Posterior vena cava (tissue), 2 donors: ENCODE measurements at places on chromosomes 12 and 14. TPM values are rescaled to one million over a fixed set of nuclear protein-coding genes. Genes with fewer than 3 reads are reported as not detected.
A peak's percentile ranks its signal among the peaks of the same experiment; 100 is the strongest.

- peak; percentile 82 for DNase-seq
Observed at GRCh38 chr14:64760146-64760755, 56.0 kb downstream of the PLEKHG3 start.

DNA sequence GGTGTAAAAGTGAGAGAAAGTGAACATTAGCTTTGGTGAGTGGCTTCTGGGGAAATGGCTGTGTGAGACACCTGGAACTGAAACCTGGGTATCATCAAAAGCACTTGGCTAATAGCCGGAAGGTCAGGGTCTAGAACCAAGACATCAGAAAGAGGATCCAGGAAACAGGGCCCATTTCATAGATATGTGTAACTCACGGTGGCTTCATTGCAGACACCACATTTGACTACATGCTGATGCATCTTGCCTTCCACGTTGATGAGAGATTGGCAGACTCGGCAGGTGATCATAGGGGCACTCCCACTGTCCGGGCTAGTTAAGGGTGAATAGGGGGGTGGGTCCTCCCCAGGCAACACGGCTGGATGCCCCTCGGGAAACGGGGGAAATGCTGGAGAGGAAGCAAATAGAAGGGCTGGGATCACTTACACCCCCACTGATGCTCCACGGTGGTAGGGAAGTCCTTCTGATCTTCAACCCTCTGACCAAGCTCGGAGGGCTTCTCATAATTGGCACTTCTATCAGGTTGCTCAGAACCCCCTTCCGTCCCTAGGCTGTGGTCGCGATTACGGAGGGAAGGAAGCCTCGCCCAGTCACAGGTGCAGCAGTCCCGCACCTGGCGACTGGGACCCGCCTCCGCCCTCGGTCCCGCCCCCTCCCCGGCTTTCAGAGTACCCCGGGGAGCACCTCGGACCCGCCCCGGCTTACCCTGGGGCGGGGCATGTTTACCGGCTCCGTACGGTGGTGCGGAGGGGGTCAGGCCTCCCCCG is 593 bp downstream of the PIP4P1 start:
- DNase-seq = no peak

DNA sequence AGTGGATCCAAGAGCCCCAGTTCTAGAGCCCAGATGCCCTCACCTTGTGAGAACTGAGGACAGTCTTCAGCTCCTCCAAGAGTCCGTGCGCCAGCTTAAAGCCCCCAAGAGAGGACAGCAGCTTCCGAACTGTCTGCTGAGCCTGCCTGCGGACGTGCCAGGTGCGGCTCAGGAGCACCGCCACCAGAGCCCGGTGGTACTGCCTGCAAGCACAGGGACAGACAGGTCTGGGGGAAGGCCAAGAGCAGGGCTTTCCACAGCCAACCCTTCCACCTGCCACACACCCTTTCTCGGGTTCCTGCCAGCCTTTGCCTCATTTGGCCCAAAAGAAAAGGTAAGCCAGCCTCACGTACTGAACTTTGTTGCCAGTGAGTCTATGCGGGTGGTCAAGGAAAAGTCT is 30.2 kb downstream of the GCN1 start:
- DNase-seq = no peak

GRCh38 chr14:41749429-41749828 is 142.8 kb downstream of the LRFN5 start:
- DNase-seq = no peak

- DNase-seq = no peak
Observed at GRCh38 chr12:126483145-126484068, 1418.2 kb downstream of the AACS start.

GRCh38 chr12:105359856-105360255 is 29.4 kb downstream of the C12orf75 start:
- no peak for DNase-seq

GRCh38 chr14:104230946-104231345 is 92.6 kb downstream of the KIF26A start:
- DNase-seq = peak; percentile 37

MYH6 gene
- 1.3 TPM for total RNA-seq

CALM1 gene
- 764 TPM for total RNA-seq

EFCAB11 gene
- 4.8 TPM for total RNA-seq

DNA sequence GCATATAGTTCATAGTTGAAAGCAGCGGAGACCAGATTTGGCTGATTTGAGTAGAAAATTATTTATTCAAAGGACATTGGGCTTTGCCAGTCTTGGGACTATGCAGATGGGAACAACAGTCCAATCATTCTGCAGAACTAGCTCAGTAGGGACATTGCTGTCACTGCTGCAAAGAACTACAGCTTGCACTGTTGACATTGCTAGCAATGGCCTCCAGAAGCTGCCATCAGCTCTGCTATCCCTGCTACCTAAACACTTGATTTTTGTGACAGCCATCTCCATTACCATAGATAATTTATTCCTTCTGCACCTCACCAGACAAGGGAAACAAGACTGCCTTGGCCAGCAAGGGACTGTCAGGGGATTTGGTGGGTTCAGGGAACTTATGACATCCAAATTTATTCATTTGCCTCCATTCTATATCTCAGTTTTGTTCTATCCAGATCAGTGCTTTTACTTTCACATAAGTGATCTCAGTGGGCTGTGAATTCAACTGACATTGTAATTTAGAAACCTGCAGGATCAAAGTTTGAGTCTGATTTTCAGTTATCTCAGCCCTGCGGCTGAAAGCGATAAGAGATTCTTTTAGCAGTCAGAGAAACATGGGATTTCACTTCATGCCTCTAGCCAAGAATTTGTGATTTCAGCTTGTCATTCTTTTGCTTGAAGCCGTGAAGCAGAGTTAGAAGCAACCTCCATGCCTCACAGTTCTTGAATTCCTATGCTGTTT is 136.7 kb upstream of the FBXO33 start:
- no peak for DNase-seq

- no peak for DNase-seq
Observed at GRCh38 chr12:57323416-57323815, 72.4 kb upstream of the STAC3 start.

FRMD6 gene
- total RNA-seq = 33.1 TPM

GRCh38 chr12:96427269-96427729 is 27.1 kb upstream of the CDK17 start:
- peak; percentile 88 for DNase-seq

- DNase-seq = no peak
Observed at GRCh38 chr14:57069702-57070101, 199.0 kb downstream of the EXOC5 start.

DNA sequence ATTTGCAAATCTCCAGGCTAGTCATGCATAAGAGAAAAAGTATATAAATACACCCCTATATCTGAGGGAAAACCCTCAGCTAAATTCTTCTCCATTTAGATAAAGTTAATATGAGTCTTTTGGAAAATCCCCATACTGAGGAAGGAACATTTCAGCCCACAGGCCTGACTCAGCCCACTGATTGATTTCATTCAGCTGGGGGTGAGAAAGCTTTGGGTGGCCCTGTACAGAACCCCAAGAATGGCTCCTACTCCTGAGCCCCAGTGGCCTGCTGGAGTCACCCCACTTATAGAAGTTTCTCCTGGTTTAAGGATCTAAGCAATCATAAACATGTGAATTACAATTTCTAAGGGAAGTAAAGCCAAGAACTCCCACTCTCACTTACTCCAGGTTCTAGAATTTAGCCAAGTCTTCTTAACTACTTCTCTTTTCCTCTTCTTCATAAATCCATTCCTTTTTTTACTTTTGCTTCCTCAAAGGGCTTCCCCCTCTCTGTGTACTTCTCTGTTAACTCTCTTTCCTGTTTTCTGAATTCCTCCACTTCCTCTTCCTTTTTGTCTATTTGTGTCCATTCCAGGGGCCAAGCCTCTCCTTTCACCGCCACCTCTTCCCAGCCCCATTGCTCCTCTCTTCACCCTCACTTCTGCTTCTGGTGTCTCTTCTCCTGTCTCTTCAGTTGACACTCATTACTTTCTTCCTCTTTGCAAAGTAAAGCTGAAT is 21.0 kb downstream of the RTN1 start:
- DNase-seq = no peak

NFATC4 gene
- 87.2 TPM for total RNA-seq

DNA sequence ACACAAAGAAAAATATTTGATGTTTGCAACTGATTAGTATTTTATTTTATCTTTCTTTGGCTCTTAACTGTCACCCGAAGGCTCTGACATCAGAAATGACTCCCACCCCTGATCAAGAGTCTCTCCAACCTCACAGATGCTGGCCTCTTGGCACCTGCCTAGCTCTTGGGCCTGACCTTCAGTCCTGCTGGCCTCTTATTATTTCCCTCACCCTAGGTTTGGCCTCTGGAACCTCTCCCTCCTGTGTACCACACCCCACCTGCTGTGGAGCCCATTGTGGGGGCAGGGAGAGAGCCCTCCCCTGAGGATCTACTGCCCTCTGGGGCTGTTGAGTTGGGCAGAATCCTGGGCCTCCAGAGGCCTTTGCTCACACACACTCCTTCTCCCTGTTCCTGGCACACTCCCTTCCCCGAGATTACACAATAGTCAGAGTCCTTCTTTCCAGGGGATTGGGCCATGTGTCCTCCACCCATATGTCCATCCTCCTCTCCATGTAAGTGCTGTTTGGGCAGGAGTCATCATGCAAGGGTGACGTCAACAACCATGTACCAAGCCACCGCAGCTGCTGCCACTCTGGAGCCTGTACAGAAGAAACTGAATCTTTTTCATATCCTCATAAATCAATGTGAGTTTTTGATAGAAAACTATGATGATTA is 124.3 kb downstream of the RASSF9 start:
- DNase-seq = peak; percentile 82

DNA sequence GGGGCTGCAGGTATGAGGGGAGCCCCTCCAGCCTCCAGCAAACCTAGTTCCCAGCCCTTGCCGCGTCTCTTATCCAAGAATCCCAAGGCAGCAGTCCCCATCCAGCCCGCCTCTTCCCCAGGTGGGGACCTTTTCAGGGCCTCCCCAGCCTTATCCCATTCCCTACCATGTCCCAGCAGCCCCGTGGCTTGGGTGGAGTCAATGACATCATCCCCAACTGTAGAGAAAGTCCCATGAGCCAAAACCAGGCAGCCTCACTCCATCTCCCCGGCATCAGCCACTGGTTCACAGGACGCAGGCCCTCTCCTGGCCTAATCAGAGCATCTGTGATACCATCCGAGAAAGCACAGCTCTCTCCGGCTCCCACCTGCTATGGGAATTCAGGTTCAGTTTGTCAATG is 131.0 kb downstream of the NCOR2 start:
- DNase-seq = no peak

CLEC14A gene
- 36.4 TPM for total RNA-seq

MTA1 gene
- total RNA-seq = 62.0 TPM

DNA sequence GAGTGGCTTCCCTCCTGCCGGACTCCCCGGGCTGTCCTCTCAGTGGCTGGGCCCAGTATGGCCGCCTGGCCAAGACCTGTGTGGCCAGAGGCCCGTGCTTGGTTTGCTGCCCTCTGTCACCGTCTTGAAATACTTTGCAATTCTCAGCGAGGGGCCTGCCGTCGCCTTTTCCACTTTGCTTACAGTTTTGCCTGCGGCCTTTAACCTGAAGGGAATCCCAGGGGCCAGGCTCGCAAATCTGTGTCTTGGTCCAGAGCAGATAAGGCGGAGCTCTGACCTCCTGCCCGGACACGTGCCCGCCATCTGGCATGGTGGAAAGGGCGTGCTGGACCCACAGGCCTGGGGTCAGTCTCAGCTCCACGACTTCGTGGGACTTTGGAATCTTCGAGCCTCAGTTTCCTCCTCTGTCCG is 10.9 kb upstream of the AMN start:
- peak; percentile 75 for DNase-seq

DNA sequence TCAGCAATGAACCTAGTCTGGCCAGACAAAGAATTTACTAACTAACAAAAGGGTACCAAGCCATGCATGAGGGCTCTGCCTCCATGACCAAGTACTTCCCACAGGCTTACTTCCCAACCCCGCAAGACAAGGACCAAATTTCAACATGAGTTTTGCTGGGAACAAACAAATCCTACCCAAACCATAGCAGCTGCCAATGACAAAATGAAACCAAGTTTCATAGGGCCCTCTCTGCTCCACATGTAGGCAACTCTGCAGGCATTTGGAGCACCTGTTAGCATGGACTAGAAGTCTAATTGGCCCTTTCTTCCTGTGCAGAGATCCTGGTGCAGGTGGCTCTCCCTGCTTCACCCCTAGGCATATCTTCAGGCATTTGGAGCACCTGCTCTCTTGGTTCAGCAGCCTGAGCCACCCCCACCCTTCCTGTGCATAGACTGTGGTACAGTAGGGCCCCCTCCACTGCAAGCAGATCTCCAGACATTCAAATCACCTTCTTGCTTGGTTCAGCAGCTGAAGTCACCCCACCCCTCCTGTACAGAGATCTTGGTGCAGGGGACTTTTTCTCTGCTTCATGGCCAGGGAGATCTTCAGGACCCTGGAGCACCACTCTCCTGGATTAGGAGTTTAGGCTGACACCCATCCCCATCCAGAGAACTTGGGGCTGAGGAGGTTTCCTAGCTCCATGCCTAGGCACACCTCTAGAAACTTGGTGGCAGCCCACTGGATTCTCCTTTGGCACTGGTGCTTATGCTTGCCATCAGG is 308.7 kb downstream of the RPAP3 start:
- no peak for DNase-seq

- DNase-seq = no peak
Observed at GRCh38 chr14:62006116-62006731, 244.0 kb downstream of the SNAPC1 start.

- DNase-seq = no peak
Observed at GRCh38 chr12:30866256-30866655, 60.3 kb upstream of the TSPAN11 start.
